ENCODE measurements at places on chromosomes 13 and 19.

DNA sequence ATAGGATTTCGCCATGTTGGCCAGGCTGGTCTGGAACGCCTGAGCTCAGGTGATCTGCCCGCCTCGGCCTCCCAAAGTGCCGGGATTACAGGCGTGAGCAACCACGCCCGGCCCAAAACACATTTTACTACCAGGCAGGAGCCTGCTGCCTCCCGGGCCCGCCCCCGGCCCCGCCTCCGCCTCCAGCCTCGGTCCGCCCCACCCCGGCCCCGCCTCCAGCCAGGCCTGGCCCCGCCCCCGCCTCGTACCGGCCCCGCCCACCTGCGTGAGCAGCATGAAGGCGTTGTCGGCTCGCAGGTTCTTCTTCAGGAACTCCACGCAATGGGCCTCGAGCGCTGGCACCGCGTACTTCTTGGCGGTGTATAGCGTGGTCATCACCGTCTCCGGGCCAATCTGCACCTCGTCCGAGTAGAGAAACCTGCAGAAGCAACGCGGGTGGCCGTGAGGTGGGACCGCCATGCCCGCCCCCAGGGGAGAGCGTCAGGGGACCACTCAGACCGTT, 22.7 kb downstream of the BTBD2 start:
- no peak for DNase-seq

DNA sequence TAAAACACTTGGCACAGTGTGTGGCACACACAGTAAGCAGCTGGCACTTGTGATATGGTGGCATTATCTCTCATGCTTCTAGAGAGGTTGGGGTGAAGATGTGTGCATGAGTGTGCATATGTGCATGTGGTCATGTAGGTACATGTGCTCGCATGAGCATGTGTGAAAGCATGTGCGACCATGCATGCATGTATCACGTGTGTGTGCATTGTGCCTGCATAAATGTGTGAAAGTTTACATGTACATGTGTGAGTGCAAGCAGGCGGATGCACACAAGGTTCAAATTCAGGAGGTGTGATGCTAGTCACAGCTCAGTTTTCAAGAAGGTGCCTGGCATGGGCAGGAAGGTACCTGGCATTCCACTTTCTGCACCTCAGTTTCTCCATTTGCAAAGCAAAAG, 59.0 kb upstream of the UQCRFS1 start:
- no peak for DNase-seq

- DNase-seq, result no peak
These were observed 81.2 kb upstream of the ABCC4 start for GRCh38 chr13:95382411-95382810.

DNA sequence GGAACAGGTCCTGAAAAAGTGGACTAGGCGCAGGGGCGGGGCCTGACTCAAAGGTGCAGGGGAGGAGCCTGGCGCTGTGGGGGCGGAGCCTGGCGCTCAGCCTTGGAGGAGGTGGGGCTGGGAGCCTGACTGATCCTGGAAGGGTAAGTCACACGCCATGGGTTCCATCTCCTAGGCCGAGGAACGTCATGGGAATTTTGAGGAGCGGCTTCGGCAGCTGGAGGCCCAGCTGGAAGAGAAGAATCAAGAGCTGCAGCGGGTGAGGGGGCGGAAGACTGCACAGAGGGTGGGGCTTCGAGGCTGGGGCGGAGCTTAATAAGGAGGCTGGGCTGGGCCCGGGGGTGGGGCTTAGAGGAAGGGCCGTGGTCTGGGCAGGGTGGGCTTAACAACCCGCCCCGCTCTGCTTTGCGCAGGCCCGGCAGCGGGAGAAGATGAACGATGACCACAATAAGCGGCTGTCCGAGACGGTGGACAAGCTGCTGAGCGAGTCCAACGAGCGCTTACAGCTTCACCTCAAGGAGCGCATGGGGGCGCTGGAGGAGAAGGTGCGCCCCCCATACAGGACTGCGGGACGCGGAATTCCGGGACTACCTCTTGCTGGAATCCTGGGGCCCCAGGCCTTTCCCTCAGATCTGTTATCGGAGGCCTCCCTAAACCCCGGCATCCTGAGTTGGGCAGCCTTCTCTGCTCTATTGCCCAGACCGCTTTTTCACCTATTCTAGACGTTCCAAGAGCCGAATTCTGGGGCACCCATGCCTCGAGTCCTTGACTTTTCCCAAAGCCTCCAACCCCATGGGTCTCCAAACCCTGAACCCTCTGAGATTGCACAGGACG, 14.5 kb downstream of the PPFIA3 start:
- DNase-seq, result no peak

- DNase-seq, result peak; percentile 91
These were observed 22.8 kb upstream of the ZBTB7A start for GRCh38 chr19:4089400-4089908.

DNA sequence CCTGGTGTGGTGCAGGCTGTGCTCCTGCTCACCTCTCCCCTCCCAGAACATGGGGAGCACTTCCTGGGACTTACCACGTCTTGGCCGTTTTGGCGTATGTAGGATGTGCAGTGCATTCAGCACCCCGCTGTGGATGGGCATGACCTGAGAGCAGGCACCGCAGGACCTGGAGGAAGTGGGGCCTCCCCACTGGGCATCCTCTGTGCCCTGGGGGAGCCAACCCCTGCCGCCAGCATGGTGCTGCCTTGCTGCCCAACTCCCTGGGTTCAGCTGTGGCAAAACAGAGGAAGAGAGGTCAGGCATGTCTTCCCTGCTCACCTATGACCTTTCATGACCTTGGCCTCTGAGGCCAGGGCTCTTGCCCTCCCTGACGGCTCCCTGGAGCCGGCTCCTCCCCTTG, 103.5 kb downstream of the RAB20 start:
- DNase-seq, result no peak

DNA sequence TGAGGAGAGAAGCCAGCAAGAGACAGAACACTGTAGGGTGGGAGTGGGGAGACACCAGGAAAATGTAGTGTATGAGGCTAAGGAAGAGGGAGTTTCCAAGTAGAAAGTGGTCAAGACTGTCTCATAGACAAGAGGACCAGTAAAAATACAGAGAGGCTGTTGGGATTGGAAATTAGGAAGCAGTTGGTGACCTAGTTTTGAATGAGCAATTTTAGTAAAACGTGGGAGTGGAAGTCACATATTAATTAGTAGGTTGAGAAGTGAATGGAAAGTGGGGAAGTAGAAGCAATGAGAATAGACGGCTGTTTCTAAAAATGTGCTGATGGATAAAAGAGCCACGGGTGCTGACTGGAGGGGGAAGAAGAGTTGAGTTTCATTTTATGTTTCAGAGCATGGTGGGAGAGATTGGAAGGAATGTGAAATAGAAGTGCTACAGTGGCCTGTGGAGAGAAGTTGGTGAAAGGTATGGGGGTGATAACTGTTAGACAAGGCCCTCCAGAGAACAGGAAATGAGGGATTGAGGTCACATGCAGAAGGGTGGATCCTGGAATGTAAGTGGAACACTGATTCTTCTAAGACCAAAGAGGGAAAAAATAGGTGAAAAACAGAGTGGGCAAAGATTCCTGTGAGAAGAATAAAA, 247.3 kb downstream of the MTUS2 start:
- peak; percentile 26 for DNase-seq

DNA sequence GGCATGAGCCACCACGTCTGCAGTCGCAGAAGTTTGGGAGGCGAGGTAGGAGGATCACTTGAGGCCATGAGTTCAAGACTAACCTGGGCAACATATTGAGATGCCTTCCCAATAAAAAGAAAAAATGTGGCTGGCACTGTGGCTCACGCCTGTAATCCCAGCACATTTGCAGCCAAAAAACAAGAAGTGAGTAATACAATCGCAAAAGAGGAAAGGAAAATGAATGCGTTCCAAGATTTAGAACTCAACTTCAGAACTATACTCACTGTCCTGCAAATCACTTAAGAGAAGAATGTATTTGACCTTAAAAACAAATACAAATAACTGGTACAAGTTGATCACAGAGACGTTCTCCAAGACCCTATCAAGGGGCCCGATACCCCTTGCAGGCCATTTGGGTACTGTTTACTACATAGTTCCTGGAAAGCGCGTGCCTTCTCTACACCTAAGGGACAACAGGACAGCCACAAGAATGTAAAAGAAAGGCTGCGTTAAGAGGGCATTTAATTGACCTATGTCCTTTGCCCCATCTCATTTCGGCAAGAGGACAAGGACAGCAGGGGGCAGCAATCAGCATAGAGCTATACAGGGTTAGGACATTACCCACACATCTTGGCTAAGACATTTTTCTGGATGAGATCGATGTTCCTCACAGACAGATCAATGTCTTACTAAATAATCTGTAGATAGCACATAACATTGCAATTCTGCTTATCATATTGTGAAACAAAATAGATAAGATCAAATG, 41.3 kb downstream of the FLT3 start:
- peak; percentile 66 for DNase-seq

GRCh38 chr19:48283908-48284307, 14.0 kb downstream of the ZNF114 start:
- no peak for DNase-seq

DNA sequence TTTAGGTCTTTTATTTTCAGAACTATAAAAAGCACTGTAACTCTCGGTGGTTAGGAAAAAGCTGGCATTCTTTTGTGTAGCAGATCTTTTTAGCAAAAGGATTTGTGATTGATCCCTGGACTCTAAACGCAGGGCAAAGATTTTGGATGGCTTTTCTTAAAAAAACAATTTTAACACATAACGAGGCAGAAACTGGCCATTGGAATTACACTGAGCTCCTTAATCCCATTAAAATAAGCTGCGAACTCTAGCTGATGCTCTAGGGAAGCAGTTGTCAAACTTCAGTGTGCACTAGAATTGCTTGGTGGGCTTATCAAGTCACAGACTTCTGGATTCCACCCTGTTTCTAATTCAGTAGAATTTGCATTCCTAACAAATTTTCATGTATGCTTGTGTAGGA, 33.8 kb upstream of the NDFIP2 start:
- DNase-seq, result no peak

GRCh38 chr19:4914736-4915501, 5.6 kb downstream of the UHRF1 start:
- DNase-seq, result peak; percentile 58

DNA sequence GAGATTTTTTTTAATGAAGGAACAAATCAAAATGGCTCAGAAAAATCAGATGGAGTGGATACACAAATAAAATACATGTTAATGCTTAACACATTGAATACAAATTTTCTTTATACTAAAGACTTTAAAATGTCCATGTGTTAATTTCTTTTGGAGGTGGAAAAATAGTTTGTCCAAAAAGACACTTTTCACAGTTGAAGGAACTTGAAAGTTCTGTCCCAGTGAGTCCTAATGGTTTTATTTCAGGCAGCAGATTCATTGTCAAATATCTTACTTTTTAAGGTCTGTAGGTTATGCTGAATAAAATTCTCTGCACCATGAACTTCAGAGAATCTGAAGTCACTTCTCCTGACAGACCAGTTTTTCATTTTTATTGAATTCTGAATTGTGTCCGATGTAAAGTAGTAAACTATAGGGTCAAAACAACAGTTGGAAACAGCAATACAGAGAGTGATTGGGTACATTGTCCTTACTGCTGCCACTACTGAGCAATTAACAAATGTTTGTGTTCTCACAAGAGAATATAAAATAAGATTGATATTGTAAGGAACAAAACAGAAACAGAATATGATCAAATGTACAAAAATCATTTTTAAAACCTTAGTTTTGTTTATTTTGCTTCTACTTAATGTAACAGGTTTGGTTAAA, 1.6 kb downstream of the LPAR6 start:
- DNase-seq, result no peak

DNA sequence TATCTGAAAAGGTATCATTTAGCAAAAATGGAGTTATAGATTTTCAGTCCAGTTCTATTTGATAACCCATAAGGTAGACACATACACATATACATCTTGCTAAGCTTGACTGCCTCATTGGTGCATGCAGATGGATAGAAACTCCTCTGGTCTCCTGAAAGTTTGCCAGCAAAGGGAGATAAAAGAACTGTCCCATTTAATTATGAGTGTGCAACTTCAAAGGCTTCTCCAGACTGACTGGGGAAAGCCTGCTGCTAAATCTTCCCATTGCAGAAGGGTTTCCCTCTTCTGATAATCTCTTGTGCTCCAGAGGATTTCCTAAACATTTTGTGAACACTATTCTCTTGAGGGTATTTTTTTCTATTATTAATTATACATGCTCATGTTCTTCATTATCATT, 131.9 kb downstream of the ITGBL1 start:
- DNase-seq, result no peak

GRCh38 chr19:14567079-14567478, 4.8 kb downstream of the NDUFB7 start:
- no peak for DNase-seq

DNA sequence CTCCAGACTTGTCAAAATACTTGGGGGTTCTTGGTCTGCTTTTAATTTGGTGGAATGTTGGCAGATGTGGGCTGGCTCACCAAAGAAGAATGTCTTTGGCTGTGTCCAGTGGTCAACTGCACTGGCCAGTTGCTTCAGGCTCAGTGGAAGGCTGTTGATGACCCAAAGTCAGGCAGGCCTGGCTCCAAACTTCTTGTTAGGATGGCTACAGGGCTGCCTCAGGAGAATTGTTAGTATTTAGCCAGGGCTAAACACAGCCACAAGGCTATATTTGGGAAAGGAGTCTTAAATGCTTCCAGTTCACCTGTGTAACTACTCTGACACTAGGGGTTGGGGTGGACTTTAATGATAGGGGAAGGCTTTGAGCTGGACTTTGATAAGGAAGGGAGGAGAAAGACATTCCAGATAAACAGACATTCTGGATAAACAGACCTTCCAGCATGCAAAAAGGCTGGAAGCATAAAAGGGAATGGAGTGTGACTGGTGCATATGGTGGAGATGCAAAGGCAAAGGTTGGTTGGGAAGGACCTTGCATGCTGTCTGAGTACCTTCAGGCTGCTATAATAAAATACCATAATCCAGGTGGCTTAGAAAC, 116.8 kb downstream of the FOXO1 start:
- no peak for DNase-seq

DNA sequence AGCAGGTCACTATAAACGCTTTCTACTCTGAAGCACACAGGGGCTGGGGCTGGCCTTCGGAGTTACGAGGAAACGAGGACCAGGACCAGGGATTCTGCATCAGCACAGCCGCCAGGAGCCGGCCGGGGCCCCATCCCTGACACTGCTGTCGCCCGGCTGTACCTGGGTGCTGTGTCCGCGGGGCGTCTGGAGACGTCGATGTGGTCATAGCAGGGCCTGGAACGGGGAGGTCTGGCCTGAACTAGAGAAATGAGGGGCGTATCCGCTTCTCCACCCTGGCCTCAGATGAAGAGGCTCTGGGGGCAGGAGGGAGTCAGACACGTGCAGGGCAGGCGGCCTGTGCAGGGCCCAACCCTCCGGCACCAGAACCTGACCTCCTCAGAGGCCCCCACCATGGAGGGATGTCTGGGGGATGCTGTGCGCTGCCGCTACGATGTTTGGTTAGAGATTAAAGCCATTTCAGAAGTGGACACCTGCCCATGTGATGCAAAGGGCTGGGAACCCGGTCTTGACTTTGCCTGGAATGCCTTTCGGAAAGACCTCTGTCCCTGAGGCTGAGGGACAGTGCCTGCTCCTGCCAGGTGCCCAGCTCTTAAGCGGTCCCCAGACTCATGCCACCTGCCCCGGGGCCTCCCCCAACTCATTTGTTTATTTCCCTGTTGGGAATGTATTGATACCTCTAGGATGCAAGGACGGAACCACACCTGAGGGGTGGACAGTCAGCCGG, 21.4 kb downstream of the GAS6 start:
- no peak for DNase-seq

Data from MV-4-11 (cell line).